ENCODE measurements at places on chromosomes 7 and 10.

- DNase-seq = no peak
Measured at GRCh38 chr10:93098816-93099215, 25.1 kb downstream of the CYP26A1 start.

- no peak for DNase-seq
Measured at GRCh38 chr7:44580945-44581878, 819 bp downstream of the TMED4 start.

GRCh38 chr7:23907012-23907411 is 197.0 kb downstream of the STK31 start:
- DNase-seq = no peak

GRCh38 chr10:121281576-121281975 is 316.7 kb downstream of the FGFR2 start:
- DNase-seq = no peak

GRCh38 chr7:149469806-149470205 is 8.9 kb upstream of the ZNF777 start:
- DNase-seq = no peak

DNA sequence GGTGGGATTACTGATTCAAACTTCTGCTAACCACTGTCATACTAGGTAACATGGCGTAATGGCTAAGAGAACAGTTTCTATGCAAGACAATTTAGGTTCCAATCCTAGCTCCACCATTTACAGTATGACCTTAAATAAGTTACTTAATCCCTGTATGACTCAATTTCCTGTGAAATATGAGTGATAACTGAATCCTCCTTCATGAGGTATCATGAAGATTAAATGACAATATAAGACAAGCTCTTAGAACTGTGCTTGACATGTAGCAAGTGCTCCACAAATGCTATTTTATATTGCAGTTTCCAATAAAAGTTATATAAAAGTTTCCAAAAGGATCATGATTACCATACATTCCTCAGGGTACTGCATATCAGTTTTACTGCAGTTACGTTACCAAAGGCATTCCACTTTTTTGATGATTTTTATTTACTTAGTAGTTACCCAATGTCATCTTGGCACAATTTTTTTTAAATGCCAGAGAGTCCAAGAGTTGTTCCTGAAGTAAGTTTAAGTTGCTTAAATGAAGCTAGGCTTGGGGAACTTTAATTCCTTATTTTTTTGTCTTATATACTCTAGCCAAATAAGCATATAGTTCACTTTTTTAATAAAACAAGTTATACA is 7.1 kb downstream of the DOCK4 start:
- DNase-seq = no peak

GRCh38 chr7:127154958-127155357 is 97.8 kb downstream of the GRM8 start:
- no peak for DNase-seq

- DNase-seq = no peak
Measured at GRCh38 chr10:70785190-70785589, at the start of gene TBATA. TBATA (minus strand) TSS chr10:70785377; CDS start chr10:70783379, 1,998 bp downstream.

DNA sequence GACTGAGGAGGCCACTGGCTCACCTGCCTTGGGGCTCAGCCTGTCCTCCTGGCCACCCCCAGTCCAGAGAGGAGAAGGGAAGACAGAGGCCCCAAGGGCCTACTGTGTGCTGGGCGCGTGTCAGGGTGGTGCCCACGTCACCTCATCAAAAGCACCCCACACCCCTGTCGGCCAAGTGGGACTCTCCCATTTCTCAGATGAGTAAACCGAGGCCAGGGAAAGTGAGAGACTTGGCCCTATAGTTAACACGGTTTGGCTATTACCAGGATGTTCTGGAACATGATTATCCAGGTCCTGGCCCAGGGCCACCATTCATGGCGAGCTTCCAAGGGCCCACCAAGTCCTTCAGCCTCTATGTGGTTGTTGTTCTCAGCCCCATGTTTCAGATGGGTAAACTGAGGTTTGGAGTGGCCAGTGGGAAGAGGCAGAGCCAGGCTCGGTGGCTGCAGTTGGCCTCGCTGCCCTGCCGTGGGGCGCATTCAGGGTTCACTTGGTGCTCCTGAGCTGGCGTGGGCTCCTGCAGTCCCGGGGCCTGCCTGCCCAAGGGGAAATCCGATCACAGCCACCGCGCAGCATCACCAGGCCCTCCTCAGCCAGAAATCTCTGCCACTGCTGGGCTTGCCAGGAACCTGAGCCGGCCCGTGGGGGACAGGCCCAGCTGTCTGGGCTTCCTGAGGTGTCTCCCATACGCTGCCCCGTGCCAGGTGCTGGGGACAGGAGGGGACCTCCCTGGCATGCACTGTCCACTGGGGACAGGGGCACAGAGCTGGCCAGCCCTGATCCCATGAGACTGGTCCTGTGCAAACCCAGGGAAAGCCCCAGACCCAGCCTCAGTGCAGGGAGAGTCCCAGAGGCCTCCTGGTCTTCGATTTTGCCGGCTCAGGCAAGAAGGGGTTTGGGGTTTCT is 117.7 kb upstream of the TNRC18 start:
- no peak for DNase-seq

DNA sequence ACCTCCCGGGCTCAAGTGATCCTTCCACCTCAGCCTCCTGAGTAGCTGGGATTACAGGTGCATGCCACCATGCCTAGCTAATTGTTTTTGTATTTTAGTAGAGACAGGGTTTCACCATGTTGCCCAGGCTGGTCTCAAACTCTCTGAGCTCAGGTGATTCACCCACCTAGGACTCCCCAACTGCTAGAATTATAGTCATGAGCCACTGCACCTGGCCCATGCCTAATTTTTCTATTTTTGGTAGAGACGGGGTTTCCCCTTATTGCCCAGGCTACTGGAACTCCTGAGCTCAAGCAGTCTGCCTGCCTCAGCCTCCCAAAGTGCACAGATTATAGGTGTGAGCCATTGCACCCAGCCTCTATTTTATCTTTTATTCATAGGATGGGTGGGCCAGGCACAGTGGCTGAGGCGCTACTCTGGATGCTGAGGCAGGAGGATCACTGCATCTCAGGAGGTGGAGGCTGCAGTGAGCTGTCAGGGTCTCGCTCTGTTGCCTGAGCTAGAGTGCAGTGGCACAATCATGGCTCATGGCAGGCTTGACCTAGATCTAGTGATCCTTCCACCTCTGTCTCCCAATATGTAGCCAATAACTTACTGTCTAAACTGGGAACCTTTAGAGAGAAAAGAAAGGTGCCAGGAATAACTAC is 31.3 kb upstream of the STOX1 start:
- no peak for DNase-seq

DNA sequence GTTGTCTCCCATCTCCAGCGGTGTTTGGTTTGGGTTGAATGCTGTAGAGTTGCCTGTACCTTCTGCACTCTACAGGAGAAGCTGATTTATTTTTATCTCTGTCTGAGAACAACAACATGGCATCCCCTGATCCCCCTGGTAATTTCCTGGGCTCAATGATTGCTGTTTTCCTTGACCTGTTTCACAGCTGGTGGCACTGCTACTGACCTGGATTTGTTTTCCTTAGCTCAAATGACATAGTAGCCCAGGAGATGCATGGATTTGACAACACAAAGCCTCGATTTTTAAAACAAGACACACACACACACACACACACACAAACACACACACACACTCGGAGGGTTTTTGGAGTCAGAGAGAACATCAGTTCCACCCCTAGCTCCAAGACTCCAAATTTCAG is 301.6 kb downstream of the NRG3 start:
- no peak for DNase-seq

DNA sequence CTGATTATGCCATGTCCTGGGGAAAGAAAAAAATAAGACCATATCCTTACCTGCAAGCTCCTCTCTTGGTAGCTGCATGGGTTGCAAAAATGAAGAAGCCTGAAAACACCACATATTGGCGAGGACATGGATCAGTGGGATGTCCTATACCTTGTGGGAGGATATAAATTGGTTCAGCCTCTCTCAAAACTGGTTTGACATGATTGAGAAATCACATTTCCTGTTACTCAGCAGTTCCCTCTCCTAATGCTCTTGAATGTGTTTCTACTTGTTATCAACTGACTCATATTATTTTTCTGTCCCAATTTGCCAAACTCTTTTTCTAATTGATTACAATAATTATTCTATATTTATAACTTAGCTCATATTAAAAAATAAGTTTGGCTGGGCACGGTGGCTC is 380.2 kb downstream of the EXOC4 start:
- no peak for DNase-seq

GRCh38 chr7:1586126-1586826 is 16.4 kb upstream of the PSMG3 start:
- DNase-seq = no peak

- DNase-seq = no peak
Measured at GRCh38 chr7:67523713-67524112, 527.1 kb downstream of the TYW1 start.

- no peak for DNase-seq
Measured at GRCh38 chr7:93165447-93165846, 17.3 kb upstream of the SAMD9L start.

- DNase-seq = no peak
Measured at GRCh38 chr10:73581918-73582317, 9.2 kb downstream of the USP54 start.

DNA sequence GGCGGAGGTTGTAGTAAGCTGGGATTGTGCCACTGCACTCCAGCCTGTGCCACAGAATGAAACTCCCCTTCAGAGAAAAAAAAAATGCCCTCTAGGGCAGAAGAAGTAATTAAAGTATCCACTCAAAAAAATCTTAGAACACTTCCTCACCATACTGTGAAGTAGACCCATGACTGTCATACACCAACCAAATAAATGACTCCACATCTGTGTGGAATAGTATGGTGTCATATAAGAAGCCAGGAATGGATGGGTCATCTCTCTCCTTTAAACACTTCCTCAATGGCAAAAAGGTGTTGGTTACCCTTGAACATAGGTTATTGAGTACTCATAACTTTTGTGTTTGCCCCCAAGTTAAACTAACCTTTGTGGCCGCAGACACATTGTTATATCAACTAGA is 48.1 kb upstream of the PCGF5 start:
- DNase-seq = no peak

DNA sequence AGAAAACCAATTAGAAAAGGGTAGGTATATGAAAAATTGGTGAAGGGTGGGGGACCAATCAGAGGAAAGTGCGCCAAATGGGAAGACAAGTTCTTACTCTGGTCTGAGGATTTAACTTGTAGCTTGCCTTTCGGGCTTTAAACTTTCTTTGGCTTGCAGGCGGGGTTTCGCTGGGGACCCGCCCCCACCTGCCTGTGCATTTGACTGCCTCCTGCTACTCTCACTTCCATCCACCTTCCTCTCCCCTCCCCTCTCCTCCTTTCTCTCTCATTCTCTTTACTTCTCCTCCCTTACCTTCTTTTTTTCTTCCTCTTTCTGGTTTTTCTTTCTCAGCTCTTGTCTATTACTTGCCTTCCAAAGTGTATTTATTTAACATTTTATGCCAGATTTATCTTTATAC is 278.8 kb downstream of the DNAJB9 start:
- DNase-seq = no peak

All from esophagus squamous epithelium (tissue), 5 donors.